M059J (cell line): ENCODE measurements at places on chromosomes 1 and 21. TPM values are rescaled to one million over a fixed set of nuclear protein-coding genes. Genes with fewer than 3 reads are reported as not detected.
A peak's percentile ranks its signal among the peaks of the same experiment; 100 is the strongest.

- peak; percentile 49 for DNase-seq
Observed at GRCh38 chr1:180343921-180344769, 114.1 kb downstream of the LHX4 start.

DNA sequence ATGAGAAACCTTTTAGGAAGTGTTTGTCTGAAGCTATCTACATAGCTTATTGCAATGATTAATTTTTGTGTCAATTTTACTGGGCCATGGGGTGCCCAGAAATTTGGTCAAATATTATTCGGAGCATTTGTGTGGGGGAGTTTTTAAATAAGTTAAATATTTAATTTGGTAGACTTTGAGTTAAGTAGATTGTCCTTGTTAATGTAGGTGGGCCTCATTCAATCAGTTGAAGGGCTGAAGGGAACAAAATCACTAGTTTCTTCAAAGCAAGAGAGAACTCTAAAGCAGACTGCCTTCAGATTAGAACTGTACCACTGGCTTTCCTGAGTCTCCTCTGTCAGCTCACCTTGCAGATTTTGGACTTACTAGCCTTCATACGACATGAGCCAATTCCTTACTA lies 1008.6 kb upstream of the ADAMTS5 start:
- no peak for DNase-seq

- DNase-seq, result no peak
Observed at GRCh38 chr1:226506921-226507320, 41.6 kb upstream of the STUM start.

DNA sequence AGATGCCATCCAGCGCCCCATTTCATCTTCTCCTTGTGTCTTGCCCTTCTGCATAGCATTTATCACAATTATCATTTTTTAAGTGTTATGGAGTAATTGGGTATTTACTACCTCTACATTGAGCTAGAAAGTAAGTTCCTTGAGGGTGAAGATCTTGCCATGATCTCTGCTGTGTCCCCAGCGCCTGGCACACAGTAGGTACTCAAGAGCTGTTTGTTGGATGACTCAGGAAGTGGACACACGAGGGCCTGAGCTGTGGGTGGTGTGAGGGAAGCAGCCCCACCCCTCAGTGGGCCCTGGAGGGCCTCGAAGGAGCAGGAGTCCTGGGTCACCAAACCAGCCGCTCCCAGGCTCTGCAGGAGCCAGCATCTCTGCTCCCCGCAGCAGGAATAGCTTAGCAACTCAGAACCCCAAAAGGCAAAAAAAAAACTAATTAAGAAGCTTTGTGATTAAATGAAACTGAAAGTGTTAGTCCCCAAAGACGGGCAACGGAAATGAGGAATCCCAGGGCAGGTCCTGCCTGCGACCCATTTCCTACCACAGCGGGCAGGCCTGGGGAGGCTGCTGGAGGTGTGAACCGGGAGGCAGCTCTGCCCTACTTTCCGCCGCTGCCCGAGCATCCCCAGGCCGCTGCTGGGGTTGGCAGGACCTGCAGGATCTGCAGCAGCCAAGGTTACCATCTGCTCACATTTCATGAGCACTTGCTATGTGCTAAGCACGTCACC lies 87.7 kb downstream of the LACTBL1 start:
- DNase-seq, result no peak

- DNase-seq, result peak; percentile 90
Observed at GRCh38 chr1:55955016-55955621, 624.2 kb downstream of the PLPP3 start.

GRCh38 chr1:197150336-197151005 lies 4.0 kb upstream of the ASPM start:
- DNase-seq, result no peak

- DNase-seq, result no peak
Observed at GRCh38 chr1:93095804-93096585, 16.9 kb downstream of the MTF2 start.

DNA sequence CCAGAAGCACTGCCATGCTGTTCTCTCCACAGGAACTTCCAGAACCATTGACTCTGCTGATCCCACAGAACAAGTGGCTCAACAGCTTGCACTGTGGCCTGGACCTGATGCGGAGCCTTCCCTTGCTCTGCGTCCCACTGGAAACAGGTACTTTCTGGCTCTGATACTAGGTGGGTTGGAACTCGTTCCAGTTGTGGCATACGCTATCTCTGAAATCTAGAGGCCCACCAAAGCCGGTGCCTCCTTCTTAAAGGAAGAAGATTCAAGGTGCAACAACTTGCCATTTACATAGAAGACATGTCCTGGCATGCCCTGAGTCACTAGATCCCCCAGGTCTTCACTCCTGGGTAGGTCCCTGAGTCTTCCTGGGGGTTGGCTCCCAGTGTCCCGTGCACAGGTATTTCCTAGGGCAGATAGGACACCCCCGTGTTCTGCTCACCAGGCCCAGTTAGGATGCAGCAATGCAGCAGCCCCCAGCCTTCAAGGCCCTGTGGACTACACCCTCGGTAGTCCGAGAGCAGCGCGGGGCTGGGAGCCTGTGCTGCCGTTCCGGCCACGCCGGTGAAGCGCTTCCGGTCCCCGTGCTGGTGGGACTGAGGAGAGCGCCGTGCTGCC lies 10.8 kb upstream of the PCBP3 start:
- DNase-seq, result no peak

GRCh38 chr21:35905096-35905962 lies 155.0 kb downstream of the SETD4 start:
- DNase-seq, result peak; percentile 51

DNA sequence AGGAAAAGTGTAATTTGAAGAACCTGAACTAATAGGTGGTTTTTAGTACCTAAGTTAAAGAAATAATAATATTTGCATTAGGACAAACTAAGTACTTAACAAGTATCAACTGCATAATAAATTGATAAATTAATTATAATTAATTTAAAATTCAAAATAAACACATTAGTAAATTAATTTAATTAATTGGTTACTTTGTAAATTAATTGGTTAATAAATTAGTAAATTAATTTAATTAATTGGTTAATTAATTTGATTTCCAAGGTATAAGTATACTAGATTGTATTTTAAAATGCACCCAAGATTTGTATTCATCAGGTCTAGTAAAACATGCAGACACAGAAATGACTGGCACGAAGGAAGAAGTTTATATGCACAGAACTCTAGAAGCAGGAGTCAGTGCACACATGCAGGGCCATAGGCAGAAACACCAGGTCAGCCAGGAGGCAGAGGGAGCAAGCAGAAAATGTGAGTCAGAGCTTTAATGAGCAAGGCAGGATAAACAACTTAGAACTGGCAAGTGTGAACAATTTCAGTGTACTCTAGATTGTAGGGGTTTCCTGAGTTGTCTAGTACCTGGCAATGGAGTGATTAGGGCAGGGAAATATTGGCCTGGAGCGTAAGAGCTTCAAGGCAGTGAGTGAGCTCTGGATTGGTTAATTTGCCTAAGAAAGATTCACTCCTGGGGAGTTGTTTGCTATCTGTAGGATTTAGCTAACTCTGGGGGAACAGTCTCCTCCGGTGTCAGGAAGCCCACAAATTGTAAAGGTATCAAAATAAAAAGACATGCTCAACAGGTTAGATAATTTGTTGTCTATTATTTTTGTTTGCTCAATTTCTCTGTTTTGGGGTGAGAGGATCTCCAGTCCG lies 665.7 kb downstream of the MRPL39 start:
- DNase-seq, result peak; percentile 69

LYPD8 gene
- total RNA-seq, result 0.84 and 3.8 TPM in 2 replicates

CHIA gene
- not detected in 2 replicates for total RNA-seq

NDUFV3 gene
- 37.9 and 60.5 TPM in 2 replicates for total RNA-seq

CELA2A gene
- total RNA-seq, result not detected in 2 replicates

SHISA4 gene
- 63.9 and 64.2 TPM in 2 replicates for total RNA-seq

SPRR2A gene
- not detected in 2 replicates for total RNA-seq
